Esophagus muscularis mucosa (tissue), 4 donors: ENCODE measurements at places on chromosomes 11 and 22. TPM values are rescaled to one million over a fixed set of nuclear protein-coding genes. Genes with fewer than 3 reads are reported as not detected.

GRCh38 chr11:113638376-113638775 is 67.7 kb downstream of the TMPRSS5 start:
- no peak for DNase-seq

- DNase-seq = no peak
Observed at GRCh38 chr11:18223591-18224387, 12.8 kb downstream of the SAA4 start.

NAV2 gene
- total RNA-seq = 35.2 TPM

DNA sequence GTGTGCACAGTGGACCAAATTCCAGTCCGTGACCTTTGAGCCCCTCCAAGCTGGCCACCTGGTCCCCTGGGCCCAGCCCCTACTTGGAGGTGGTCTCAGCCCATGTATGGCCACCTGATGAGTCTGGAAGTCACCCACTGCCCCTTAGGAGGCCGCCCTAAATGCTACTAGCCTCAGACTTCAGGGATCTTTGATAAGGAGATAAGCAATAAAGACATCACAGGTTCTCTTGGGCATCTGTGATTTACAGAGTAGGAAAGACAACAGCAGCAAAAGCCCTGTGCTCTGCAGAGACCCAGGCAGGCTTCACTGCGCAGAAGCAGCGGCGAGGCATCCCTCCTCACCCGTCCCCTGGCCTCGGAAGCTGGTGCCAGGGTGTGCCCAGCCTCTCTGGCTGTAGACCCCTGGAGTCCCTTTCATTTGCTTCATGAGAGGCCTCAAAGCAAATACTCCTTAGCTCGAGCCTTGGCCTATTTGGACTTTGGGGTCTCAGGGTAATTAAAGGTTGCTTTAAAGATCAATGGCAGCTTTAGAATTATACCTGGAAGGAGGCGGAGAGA is 360.1 kb downstream of the TBC1D22A start:
- DNase-seq = no peak

GRCh38 chr11:79313530-79313913 is 127.3 kb downstream of the TENM4 start:
- DNase-seq = no peak

- DNase-seq = no peak
Observed at GRCh38 chr22:21446128-21446826, 20.9 kb upstream of the TMEM191C start.

DNA sequence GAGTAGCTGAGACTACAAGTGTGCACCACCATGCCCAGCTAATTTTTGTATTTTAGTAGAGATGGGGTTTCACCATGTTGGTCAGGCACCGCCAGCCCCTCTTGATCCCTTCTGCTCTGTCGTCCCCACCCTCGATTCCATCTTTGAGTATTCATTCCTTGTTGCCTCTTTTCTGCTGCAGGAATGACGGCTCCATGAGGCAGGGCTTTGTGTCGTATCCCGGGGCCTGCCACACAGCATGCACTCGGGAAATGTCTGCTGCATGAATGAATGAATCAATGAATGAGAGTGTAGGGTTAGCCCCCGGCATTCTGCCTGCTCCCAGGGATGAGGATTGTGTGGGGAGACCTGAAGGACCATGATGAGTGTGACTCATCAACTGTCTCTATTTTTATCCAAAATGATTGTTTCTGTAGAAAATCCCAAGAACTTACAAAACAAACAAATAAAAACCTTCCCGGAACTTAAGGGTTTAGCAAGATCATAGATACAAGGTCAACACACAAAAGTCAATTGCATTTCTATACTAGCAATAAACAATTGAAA is 54.6 kb upstream of the SLC22A12 start:
- no peak for DNase-seq

GRCh38 chr11:113697756-113698407 is 8.2 kb downstream of the TMPRSS5 start:
- DNase-seq = no peak

GRCh38 chr11:75126564-75126963 is 24.3 kb upstream of the SLCO2B1 start:
- DNase-seq = no peak

DNA sequence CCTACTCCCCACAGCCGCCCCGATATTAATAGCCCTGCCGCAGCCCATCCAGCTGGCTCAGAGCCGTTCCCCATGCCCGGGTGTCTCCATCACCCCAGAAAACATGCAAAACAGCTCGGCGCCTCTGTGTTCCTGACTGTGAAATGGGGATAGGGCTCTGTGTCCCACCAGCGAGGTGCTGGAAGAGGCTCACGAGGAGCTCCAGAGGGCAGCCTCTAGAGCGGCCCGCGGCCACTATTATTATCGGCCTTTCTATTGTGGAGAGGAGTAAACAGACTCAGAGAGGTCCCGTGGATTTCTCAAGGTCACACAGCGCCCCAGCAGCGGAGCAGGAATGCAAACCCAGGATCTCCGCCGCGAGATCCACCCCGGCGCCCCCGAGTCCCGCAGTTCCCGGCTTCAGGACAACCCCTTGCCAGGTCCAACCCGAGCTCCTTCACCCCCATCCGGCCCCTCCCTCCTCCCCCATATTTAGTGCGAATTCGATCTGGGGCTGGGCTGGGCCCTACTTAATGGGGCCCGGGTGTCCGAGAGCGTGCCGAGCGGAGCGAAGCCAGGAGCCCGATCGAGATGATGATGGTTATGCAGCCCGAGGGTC is at the start of gene ACTN3:
ACTN3 (plus strand) TSS at position 536 of the 598 bp plus-strand sequence; CDS start at position 571, 35 bp downstream.
- DNase-seq = no peak

DNA sequence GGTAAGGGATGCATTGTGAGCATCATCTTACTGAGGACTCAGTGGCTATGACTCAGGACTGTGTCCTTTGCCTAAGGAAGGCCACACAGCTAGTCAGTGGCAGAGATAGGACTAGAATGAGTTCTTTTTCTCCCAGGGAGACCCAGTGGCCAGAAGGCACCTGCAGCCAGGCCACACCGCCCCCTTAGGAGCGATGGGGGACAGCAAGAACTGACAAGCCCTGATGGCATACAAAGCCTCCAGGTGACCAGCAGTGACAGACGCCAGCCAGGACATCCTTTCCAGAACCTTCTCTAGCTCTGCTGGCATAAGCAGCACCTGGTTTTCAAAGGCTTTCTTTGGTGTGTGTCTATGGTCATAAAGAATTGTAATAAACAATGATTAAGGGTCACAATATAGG is 240.1 kb downstream of the ST3GAL4 start:
- DNase-seq = no peak

PNPLA5 gene
- total RNA-seq = not detected

BRD1 gene
- 51.9 TPM for total RNA-seq

DNA sequence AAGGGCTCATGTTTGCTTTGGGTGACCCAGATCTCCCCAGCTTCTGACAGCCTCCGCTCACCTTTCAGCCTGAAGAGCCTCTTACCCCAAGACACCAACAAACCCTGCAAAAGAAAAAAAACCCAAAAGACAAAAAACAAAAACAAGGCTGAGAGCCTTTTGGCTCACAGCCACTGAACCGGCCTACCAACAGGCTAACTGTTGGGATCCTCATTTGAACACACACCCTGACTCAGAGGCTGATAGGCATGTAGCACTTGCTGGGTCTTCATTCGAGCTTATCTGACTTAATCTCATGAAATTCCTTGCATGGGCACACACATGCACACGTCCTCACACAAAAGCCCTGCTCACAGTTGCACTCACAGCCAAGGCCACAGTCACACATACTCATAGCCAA is 22.9 kb upstream of the TSKU start:
- no peak for DNase-seq

FAM83F gene
- total RNA-seq = 0.66 TPM

SDF2L1 gene
- 40.8 TPM for total RNA-seq

DNA sequence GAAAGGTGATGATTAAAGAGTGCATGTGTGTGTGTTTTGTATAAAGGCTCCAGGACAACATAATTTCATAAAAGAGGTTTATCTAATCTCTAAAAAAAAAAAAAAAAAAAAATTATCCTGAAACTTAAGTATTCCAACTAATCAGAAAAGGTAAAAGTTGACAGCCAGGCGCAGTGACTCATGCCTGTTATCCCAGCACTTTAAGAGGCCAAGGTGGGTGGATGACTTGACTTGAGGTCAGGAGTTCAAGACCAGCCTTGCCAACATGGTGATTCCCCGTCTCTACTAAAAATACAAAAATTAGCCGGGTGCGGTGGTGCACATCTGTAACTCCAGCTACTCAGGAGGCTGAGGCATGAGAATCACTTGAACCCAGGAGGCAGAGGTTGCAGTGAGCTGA is 632.7 kb upstream of the CHORDC1 start:
- no peak for DNase-seq

DNA sequence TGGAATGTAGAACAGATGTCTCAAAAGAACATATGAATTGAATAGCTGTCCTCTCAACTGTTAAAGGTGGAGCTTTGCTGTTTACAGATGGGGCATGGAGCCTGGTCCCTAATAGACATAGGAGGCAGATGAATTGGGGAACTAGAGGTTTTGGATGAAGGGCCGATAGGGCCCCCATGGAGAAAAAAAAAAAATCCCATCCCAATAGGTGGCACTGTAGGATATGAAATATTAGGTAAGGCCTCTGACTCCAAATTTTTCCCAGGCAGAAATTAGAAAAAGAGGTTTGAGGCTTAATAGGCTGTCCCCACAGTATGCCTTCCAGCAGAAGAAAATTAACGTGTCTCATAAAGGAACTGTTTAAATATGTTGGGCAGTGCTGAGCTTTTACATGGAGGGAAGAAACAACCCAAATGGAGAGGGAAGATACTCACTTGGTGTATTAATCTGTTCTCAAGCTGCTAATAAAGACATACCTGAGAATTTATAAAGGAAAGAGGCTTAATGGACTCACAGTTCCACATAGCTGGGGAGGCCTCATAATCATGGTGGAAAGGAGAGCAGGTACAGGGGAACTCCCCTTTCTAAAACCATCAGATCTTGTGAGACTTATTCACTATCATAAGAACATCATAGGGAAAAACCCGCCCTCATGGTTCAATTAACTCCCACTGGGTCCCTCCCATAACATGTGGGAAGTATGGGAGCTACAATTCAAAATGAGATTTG is 30.1 kb upstream of the TMEM45B start:
- no peak for DNase-seq

DNA sequence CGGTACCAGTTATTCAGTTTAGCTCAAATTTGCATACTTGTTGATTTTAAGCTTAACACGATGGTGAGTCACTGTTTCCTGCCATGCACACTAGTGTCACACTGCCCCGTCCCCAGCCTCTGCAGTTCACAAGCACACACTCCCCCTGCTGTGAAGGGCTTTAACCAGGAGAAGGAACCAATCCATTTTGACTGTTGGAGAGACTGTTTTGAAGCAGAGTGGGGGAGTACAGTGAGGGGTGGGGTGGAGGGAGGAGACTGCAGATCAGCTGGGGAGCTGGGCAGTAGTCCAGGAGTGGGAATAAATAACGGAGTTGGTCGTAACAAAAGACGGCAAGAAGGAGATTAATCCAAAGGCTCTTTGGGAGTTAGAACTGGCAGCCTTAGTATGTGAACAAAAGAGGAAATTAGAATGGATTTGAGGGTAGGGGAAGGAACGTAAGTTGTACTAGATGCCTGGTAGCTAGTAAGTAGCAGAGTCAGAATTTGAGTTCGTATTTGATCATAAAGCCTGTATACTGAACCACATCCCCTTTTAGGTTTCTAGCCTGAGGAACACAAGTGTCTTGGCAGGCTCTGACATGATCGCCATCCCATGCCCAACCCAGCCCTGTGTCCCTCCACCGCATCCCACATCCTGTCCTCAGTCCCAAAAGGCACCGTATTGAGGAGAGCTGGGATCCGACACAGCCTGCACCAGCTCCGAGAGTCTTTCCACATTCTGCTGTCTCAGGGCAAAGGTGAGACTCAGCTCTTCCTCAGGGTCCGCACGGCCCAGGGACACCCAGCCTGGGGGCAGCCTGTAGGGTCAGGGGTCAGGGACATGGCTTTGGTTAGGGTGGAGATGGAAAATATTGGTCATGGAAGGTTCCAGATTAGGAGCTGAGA is 862 bp downstream of the TPP1 start:
- DNase-seq = no peak

- peak; percentile 42 for DNase-seq
Observed at GRCh38 chr22:23458663-23459541, 121.2 kb downstream of the IGLL1 start.

DNA sequence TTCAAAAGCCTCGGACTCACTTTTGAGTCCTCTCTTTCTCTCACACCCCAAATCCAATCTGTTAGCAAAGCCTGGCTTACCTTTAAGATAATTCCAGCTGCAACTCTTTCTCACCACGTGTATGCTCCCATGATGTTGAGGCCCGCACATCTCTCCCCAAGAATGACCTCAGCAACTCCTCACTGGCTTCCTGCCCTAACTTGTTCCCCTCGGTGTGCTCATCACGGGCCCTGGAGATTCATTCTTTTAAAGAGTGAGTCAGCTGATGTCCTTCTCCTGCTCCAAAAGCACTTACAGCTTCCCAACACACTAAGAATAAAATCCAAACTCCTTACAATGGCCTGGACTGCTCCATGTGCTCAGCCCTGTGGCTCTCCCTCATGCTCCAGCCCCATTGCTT is 1041.3 kb downstream of the OPCML start:
- DNase-seq = peak; percentile 86

DNA sequence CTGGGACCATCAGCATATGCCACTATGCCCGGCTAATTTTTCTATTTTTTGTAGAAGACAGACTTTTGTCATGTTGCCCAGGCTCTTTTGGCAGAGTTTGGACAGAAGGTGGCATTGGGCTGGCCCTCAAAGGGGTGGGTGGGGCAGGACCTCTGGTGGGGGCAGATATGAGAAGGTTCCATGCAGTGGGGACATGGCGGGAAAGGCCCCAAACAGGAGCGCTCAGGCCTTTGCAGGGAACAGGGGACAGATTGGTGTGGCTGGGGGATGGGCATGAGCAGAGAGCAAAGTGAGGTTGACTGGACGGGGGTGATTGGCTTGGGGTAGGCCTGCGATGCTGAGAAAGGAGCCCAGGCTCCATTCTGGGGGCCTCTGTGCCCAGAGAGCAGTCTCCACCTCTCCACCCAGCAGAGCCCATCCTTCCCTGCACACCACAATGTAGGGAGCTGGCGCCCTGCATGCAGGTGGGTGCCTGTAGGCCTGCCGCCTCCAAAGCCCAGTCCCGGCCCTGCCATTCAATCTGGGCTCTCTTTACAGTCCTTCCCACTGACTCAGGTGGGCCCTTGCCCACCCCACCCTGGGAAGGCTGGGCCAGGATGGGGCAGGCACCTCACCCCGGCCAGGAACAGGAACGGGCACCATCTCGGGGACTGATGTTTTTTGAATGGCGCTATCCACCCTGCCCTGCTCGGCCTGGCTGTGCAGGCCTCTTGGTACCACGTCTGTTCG is 98.7 kb downstream of the MORC2 start:
- DNase-seq = no peak

ALX4 gene
- total RNA-seq = 0.52 TPM
